ENCODE measurements at places on chromosomes 1 and 21. TPM values are rescaled to one million over a fixed set of nuclear protein-coding genes. Genes with fewer than 3 reads are reported as not detected.

LAX1 gene
- total RNA-seq = 3.6 TPM

RXFP4 gene
- total RNA-seq = not detected

KRTAP13-2 gene
- total RNA-seq = not detected

CCDC17 gene
- 21.0 TPM for total RNA-seq

CYP4A11 gene
- total RNA-seq = not detected

ILDR2 gene
- total RNA-seq = 1.3 TPM

HOOK1 gene
- total RNA-seq = 11.1 TPM

TBX19 gene
- 2.3 TPM for total RNA-seq

All from upper lobe of left lung (tissue), 6 donors.